ENCODE measurements at places on chromosomes 1 and 21.

DNA sequence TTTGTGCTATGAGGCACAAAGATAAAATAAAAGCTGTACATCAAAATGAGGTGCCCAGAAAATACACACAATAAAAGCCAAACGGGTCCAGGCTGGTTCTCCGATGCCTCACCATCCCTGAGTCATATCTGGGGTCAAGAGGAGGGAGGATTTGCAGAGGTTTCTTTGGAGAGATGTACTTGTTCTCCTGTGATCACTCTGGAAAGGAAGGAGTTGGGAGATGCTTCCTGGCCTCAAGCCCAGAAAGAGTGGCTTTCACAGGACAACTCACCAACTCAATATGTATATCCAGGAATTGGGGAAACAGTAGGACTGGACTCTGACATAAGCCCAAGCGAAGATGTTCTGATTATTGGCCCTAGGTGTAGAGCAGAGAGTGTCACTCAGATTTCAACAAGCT, 51.9 kb downstream of the DIPK1A start:
- peak; percentile 33 for DNase-seq

DNA sequence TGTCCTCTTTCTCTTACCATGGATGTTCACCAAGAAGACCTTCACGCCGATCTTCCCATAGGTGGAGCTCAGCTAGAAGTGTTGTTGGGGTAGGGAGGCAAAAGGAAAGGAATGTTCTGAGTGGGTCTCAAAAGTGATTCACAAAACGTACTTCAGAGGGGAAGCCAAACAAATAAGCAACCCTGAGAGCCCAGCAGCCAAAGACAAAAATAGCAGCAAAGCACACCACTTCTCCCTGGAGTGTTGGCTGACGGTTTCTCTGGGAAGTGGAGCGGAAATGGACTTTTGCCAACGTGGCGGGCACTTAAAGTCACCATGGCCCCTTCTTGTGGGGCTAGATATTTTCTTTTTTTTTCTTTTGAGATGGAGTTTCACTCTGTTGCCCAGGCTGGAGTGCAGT, 23.1 kb downstream of the SLC26A9 start:
- peak; percentile 51 for DNase-seq

DNA sequence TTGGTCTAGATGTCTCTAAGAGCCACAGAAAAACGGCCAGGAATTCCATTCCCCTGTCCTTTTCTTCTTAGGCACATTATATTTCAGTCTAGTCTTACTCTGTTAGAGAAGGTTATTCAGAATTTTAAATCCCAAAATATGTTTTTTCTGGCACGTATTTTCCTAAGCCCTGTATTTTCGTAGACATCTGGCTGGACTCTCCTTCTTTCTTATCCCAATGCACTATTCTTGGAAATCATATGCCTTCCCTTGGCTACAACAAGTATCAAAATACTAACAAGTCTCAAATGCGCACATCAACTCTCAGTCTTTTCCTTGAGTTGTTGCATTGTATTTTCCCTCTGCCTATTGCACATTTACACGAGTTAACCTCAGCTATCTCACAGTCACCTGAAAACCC, 96.2 kb downstream of the DPYD start:
- no peak for DNase-seq

GRCh38 chr1:85448358-85448757, 16.6 kb downstream of the DDAH1 start:
- DNase-seq: no peak

GRCh38 chr1:8571200-8571984, 246.0 kb downstream of the RERE start:
- no peak for DNase-seq

GRCh38 chr21:41536076-41536826, 28.3 kb upstream of the TMPRSS2 start:
- DNase-seq: no peak

DNA sequence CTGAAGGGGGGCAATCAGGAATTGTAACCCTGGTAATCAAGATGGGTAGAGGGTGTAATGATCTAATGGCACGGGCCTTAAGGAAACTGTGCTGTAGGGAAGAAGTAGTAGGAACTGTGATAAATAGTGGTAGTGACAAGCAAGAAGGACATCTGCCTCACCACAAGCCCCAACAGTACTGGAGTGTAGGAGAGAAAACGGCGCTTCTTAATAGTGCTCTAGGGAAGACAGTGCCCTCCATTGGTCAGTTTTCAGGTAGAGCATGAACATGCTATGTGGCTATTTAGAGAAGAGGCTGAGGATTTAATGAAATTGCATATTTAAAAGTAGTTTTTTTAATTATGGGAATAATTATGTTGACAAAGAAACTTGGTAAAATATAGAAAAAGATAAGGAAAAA, 32.2 kb downstream of the SLC30A7 start:
- DNase-seq: no peak
